GF-D8 (cell line): ENCODE measurements at places on chromosomes 16 and 17.

- no peak for DNase-seq
These were observed 215.2 kb downstream of the ZFHX3 start for GRCh38 chr16:72832621-72833248.

- DNase-seq, result peak; percentile 70
These were observed 10.9 kb upstream of the GGA2 start for GRCh38 chr16:23521037-23521743.

- no peak for DNase-seq
These were observed 3.2 kb downstream of the CCR7 start for GRCh38 chr17:40561871-40562611.

DNA sequence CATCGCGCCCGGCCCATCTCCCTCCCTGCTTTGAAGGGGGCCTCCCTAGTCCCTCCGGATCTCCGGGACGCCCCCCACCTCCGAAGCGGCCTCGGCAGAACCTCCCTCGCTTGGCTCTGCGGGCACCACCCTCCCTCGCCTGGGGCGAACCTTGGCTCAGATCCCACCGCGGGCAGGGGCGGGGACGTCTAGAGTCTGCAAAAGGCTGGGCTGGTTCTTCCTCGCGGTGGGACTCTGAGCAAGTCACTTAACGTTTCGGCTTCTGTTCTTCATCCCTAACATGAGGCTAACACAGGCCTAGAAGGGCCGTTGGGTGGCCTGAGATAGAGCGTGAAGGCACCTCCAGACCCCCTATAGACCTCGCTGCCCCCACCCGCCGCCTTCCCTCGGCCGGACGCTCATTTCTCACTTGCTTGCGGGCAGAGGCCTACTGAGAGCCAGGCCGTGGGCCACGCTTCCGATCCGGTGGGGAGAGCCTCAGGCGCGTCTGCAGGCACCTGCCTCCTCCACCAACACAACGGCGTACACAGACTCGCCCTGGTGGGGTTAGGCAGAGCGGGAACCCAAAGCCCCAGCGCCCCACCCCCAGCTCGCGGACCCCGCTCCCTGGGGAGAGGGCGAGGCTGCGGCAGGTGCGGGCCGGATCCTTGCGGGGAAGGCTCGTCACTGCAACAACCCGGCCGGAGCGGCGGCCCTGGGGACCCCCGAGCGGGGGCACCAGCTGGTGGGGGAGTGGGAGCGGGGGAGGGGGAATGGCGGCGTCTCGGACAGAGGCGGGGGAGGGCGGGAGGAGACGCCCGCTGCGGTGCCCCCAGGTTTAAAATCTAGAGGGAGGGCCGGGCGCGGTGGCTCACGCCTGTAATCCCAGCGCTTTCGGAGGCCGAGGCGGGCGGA lies 5.4 kb downstream of the MYO1C start:
- DNase-seq, result no peak

DNA sequence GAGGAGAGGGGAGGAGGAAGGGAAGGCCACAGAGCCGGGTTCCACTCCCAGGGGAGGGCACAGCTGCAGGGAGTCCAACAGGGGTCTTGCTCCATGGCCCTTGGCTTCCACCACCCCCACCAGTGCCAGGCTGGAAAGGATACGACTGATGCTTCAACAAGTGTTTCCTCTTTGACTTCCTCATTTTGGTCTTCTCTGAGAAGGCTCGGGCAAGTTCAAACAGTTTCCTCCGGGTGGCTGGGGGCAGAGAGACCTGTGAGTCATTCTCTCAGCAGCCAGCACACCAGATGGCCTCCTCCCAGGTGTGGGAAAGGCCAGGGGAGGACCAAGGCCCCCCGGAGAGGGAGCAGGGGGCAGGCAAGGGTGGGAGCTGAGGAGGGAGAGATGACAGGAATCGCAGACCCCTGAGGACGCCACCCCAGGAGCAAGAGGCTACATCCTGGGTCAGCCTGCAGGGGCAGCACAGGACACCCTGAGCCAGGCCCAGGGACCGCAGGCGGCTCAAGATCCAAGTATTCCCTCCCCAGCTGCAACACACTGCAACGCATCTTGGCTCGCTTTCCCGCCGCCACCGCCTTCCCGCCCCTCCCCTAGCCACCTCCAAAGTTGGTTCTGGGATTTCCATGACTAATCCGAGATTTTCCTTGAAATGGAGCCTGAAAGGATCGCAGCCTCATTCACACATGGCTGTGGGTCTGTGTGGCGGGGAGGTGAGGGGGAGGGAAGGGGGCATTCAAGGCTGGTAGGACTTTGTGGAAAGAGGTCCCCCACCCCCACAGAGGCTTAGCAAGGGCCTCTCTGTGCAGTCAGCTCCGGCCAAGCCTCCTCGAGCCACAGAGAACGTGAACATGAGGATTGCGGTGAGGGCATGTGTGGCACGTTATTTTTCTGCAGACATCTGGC lies 18.4 kb upstream of the MRPS23 start:
- peak; percentile 98 for DNase-seq

GRCh38 chr16:74448990-74449389 lies 27.7 kb upstream of the CLEC18B start:
- no peak for DNase-seq

- no peak for DNase-seq
These were observed 54.8 kb upstream of the MAP3K14 start for GRCh38 chr17:45371414-45372324.

- no peak for DNase-seq
These were observed 140.6 kb downstream of the RAB11FIP4 start for GRCh38 chr17:31532081-31532480.
